ENCODE measurements at places on chromosomes 6 and 20.

DNA sequence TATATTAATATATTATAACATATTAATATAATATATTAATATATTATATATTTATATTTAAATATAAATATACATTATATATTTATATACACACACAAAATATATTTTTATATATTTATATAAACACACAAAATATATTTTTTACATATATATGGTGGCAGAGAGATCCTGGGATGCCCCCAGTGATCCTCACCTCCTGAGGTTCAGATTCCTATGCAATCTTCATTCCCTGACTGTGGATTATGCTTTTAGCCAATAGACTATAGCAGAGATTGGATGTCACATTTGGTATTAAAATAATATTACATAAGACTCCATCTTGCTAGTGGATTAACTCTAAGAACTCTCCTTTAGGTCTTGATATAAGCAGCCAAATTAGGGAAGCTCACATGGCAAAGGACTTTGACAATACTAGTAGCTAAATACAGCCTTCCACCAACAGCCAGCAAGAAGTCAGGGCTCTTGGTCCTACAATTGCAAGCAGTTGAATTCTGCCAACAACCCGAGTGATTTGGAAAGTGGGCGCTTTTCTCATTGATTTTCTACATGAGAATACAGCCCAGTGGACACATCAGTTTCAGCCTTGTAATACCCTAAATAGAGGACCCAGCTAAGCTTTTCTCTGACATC, 681.0 kb downstream of the C6orf118 start:
- DNase-seq = no peak

DNA sequence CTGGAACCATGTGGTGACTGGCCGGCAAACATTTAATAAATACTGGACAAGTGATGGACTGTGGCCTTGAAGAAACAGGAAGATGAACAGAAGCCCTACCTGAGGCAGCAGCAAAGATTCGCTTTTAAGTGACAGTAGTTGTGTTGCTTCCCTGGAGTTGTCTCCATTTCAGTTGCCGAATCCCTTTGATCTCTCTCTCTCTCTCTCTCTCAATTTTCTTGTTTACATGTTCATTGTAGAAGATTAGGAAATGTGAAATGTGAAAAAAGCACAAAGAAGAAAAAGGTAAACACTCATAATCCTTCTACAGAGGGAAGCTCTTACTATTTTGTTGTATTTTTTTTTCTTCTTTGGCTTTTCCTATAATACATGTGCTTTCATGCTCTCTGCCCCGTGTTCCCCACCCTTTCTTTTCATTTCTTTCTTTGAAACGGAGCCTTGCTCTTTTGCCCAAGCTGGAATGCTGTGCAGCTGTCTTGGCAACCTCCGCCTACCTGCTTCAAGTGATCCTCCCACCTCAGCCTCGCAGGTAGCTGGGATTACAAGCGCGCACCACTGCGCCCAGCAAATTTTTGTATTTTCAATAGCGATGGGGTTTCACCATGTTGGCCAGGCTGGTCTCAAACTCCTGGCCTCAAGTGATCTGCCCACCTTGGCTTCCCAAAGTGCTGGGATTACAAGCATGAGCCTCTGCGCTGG, 81.5 kb downstream of the SHLD1 start:
- no peak for DNase-seq

- no peak for DNase-seq
These were observed 288.2 kb downstream of the CENPW start for GRCh38 chr6:126628125-126628524.

- DNase-seq = no peak
These were observed 19.6 kb downstream of the FOXC1 start for GRCh38 chr6:1629316-1629715.

GRCh38 chr6:18317850-18318249, 53.5 kb upstream of the DEK start:
- DNase-seq = no peak

DNA sequence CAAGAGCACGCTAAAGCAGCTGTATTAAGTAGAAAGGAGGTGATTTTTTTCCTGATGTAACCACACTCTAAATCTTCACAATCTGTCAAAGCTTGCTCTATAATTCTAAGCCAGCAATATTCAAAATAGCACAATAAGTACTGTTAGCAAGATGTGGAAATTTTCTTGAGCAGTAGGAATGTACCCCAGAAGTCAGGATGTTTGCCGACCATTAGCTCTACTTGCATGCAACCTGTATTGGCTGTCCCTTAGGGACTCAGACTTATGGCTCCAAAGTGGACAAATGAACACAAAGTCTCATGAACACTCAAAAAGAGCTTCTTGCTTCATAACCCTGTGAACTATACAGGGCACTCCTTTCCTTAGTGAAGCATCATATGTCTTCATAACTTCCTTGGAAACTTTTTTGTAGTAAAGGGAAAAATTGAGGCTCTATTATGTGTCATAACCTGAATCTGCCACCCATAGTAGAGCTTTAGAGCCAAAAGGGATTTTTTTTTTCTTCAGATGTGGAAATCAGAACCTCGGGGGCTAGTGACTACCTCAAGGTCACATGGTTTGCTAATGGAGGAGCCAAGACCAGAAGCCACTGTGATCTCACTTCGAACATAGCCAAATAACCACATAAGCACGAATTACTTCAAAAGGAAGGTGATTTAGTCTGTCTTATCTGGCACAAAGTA, 54.5 kb downstream of the ADGRG6 start:
- no peak for DNase-seq
